ENCODE measurements at places on chromosomes 16 and 17.

- DNase-seq = no peak
Observed at GRCh38 chr17:37610971-37611370, 1.8 kb upstream of the SYNRG start.

GRCh38 chr17:40317880-40318829, 9.2 kb downstream of the RARA start:
- peak; percentile 84 for DNase-seq

GRCh38 chr16:31000671-31001382, 9.6 kb downstream of the STX1B start:
- DNase-seq = no peak

GRCh38 chr17:72439893-72440502, 319.2 kb downstream of the SOX9 start:
- no peak for DNase-seq

DNA sequence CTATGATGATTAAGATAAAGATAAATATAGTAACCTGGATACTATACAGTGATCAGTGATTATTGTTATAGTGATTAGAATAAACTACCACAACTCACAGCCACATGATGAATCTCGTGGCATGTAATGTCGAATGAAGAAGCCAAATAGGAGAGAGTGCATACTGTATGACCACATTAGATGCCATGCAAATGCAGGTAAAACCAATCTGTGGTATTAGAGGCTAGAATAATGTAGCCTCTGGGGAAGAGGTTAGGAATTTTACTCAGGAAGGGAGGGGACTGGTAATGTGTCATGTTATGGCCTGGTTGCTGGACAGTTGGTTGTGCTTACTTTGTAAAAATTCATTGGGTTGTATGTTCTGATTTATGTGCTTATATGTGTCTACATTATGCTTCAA, 402.7 kb downstream of the CDH13 start:
- no peak for DNase-seq

All from activated gamma-delta T cell treated with anti-CD3 and anti-CD28 coated beads, Interleukin-2, amount 50 U/mL, for 16 hours (primary cell).